ENCODE measurements at places on chromosomes 6 and 20. TPM values are rescaled to one million over a fixed set of nuclear protein-coding genes. Genes with fewer than 3 reads are reported as not detected.

GRCh38 chr6:54085047-54085446, 26.2 kb upstream of the MLIP start:
- no peak for DNase-seq
- no peaks in the 10 kb centered on the region for H3K4me1 ChIP-seq
- H3K36me3 ChIP-seq, result no peaks in the 10 kb centered on the region

DNA sequence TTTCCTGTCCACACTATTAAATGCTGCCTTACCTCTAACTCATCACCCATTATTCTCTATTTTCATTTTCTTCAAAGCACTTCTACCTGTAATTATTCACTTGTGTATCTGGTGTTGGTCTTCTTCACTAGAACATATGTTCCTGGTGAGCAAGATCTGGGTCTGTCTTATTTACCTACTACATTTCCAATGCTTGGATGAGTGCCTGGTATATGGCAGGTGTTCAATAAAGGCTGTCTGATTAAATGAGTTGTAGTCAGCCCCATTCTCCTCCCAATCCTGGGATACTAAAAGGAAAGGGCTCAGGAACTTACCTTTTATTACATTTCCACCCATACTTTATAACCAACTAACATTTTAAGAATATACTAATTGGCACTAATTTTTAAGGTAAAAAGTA, 61.0 kb downstream of the CEP162 start:
- H3K4me3 ChIP-seq, result no peak overlapping the region
- no peak for DNase-seq
- H3K4me1 ChIP-seq, result no peaks in the 10 kb centered on the region
- no peak overlapping the region for H3K27ac ChIP-seq

- no peaks in the 10 kb centered on the region for H3K4me1 ChIP-seq
- no peaks in the 10 kb centered on the region for H3K36me3 ChIP-seq
- no peak overlapping the region for H3K27ac ChIP-seq
- no peak for DNase-seq
These were observed 19.9 kb upstream of the BPIFA2 start for GRCh38 chr20:33148040-33148439.

Gene CRISP3
- polyA plus RNA-seq, result not detected

- DNase-seq, result peak; percentile 44
- H3K4me1 ChIP-seq, result peaks cover 18% of the 10 kb centered on the region
- no peak overlapping the region for H3K27ac ChIP-seq
- peak overlapping the region; percentile 64 for H3K4me3 ChIP-seq
- H3K36me3 ChIP-seq, result no peaks in the 10 kb centered on the region
These were observed 828 bp downstream of the ADGRB3 start for GRCh38 chr6:68635706-68636513.

DNA sequence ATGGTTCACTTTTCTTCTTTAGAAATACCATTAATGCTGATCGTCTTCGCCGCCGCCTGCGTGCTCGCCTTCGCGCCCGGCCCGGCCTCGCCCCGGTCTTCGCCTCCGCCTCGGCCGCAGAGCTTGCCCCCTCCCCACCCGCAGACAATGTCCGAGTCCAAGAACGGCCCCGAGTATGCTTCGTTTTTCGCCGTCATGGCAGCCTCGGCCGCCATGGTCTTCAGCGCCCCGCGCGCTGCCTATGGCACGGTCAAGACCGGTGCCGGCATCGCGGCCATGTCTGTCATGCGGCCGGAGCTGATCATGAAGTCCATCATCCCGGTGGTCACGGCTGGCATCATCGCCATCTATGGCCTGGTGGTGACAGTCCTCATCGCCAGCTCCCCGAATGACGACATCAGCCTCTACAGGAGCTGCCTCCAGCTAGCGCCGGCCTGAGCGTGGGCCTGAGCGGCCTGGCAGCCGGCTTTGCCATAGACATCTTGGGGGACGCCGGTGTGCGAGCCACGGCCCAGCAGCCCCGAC, 4.8 kb upstream of the PRPH2 start:
- no peaks in the 10 kb centered on the region for H3K36me3 ChIP-seq
- H3K4me1 ChIP-seq, result no peaks in the 10 kb centered on the region
- no peak overlapping the region for H3K27ac ChIP-seq

DNA sequence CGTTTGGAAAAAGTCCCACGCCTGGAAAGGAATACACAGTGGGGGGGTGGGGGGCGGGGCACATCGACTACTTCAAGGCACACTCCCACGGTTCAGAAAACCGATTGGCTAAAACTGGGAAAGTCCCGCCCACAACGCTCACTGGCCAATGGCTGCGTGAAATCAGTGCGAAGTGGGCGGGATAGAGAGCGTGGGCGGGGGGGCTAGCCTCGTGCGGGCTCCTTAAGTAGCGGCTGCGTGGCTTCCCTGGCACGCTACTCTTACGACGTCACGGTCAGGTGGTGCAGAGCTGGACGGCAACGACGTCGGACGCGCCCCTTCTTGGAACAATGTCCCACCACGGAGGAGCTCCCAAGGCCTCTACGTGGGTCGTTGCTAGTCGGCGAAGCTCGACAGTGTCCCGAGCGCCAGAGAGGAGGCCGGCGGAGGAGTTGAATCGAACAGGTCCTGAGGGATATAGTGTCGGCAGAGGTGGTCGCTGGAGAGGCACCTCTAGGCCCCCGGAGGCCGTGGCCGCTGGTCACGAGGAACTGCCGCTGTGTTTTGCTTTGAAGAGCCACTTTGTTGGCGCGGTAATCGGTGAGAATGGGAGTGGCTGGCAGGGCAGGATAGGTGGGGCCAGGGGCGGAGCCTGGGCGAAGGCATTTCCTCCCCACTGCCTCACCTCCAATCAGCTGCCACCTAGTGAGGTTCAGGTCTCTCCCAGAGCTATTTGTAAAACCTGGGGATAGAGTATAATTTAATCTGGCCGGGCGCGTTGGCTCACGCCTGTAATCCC, at the start of gene DDX43:
Gene DDX43 (plus strand): TSS at position 252 of the 778 bp plus-strand sequence. CDS start 78 bp downstream, at position 330.
- peak; percentile 29 for DNase-seq
- H3K4me1 ChIP-seq, result no peaks in the 10 kb centered on the region
- no peak within 1 kb of the TSS for H3K4me3 ChIP-seq
- H3K27me3 ChIP-seq, result no peaks in the 10 kb centered on the region

- H3K36me3 ChIP-seq, result no peaks in the 10 kb centered on the region
- no peak for DNase-seq
- peak overlapping the region; percentile 98 for H3K27ac ChIP-seq
- no peaks in the 10 kb centered on the region for H3K4me1 ChIP-seq
- H3K4me3 ChIP-seq, result no peak overlapping the region
- H3K27me3 ChIP-seq, result no peaks in the 10 kb centered on the region
These were observed 78.1 kb downstream of the CBFA2T2 start for GRCh38 chr20:33567949-33568348.

Gene FNDC11
- polyA plus RNA-seq, result 5.5 TPM

DNA sequence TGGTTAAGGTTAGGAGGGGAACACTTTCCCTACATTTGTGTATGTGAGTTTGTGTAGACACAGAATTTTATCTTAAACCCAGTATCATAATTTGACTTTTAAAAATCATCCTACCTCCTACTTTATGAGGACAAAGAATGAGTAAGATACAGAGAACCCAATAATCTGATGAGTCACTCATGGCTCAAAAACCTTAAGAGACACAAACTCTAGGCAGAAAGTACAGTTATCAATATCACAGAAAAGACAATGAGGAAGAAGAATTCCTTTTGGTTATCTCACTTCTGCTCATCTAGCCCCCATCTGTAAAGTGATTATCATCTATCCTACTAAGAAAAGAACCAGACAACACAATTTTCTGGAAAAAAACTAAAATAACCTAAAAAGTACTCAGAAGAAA, 87.7 kb downstream of the EPB41L2 start:
- H3K4me3 ChIP-seq, result no peak overlapping the region
- no peak for DNase-seq
- no peaks in the 10 kb centered on the region for H3K36me3 ChIP-seq

Gene SPATS1
- polyA plus RNA-seq, result not detected

DNA sequence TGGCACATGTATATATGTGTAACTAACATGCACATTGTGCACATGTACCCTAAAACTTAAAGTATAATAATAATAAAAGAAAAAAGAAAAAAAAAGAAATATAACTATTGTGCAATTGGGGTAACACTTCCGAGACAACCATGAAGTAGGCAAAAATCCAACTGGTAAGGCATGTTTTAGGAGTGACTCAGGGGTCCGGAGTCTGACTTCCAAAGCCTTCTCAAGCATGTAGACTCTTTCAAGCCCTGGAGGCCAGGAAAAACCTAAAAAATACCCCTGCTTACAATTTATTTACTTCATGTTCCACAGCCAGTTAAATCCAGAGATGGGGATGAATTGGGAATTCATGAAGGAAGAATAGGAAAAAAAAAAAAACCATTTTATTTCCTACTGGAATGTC, 161.3 kb upstream of the PHACTR1 start:
- H3K27ac ChIP-seq, result no peak overlapping the region
- no peaks in the 10 kb centered on the region for H3K27me3 ChIP-seq
- H3K4me3 ChIP-seq, result no peak overlapping the region
- no peaks in the 10 kb centered on the region for H3K36me3 ChIP-seq
- H3K4me1 ChIP-seq, result no peaks in the 10 kb centered on the region

DNA sequence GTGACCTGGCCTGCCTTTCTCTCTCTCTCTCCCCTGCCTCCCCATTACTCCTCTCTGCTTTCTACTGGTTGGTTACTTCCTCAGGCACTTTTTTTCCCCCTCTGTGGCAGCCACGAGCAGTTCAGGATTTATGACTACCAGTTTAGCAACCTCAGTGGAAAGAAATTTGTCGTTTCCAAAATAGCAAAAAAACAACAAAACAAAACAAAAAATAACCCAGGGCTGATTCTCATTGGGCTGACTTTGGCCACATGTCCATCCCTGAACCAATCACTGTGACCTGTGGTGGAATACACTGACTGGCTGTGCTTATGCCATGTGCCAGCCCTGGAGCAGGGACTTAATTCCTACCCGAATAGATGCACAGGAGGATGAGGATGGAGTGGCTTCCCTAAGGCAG, 137.4 kb downstream of the TFAP2C start:
- no peaks in the 10 kb centered on the region for H3K36me3 ChIP-seq
- peaks cover 9% of the 10 kb centered on the region for H3K27me3 ChIP-seq
- H3K4me3 ChIP-seq, result no peak overlapping the region
- DNase-seq, result no peak
- H3K4me1 ChIP-seq, result no peaks in the 10 kb centered on the region

GRCh38 chr6:79802657-79803300, 144.6 kb downstream of the ELOVL4 start:
- no peaks in the 10 kb centered on the region for H3K4me1 ChIP-seq
- H3K27ac ChIP-seq, result peak overlapping the region; percentile 62
- no peaks in the 10 kb centered on the region for H3K36me3 ChIP-seq
- DNase-seq, result no peak
- H3K27me3 ChIP-seq, result no peaks in the 10 kb centered on the region
- H3K4me3 ChIP-seq, result no peak overlapping the region

Gene OXT
- not detected for polyA plus RNA-seq

Gene PPIL6
- polyA plus RNA-seq, result 1.1 TPM

DNA sequence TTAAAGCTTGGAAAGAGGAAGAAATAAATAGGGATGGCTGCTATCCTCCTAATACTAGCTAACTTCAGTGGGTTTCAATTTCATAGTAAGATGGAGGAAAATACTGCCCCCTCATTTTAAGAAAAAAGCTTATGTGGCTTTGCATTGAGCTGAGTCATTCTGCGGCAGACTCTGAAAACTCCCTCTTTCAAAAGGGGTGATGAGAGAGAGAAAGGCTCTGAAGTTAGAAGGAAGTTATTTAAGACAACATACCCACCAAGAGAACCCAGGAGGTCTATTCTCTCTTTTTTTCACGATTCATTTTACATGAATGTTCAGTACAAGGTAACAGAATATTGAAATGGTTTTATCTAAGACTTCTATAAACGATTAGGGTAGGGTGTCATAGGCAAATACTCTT, 4.5 kb downstream of the PRDM13 start:
- DNase-seq, result no peak
- H3K36me3 ChIP-seq, result no peaks in the 10 kb centered on the region
- no peak overlapping the region for H3K27ac ChIP-seq
- no peak overlapping the region for H3K4me3 ChIP-seq

- no peaks in the 10 kb centered on the region for H3K27me3 ChIP-seq
- H3K4me1 ChIP-seq, result no peaks in the 10 kb centered on the region
- peaks cover 79% of the 10 kb centered on the region for H3K36me3 ChIP-seq
- no peak overlapping the region for H3K4me3 ChIP-seq
These were observed 29.5 kb downstream of the TRMT11 start for GRCh38 chr6:126015863-126016262.

All from SK-N-SH (cell line).